Cardiac septum (tissue), 1 donor: ENCODE measurements at places on chromosomes 11 and 22. TPM values are rescaled to one million over a fixed set of nuclear protein-coding genes. Genes with fewer than 3 reads are reported as not detected.

MIAT gene
- 1.3 TPM for total RNA-seq

OR10G4 gene
- total RNA-seq, result not detected

B3GAT1 gene
- total RNA-seq, result 0.27 TPM

OR51I1 gene
- not detected for total RNA-seq

DNA sequence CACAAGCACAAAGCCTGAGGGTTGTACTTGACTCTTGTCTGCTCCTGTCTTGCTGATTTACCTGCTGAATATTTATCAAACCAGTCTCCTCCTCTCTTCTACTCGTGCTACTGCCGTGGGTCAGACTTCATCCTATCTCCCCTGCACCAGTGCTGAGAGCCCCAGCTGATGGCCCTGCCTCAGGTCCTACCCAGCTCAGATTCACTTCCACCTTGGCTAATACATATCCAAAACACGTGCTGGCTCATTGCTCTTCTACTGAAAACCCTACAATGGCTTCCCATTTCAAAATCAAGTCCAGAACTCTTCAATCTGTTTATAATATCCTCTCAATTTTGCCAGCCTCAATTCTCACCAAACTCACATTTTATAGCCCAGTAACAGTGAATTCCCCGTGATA lies 48.3 kb downstream of the RAB30 start:
- no peak for DNase-seq

- no peak for DNase-seq
Observed at GRCh38 chr11:132050577-132051165, 680.3 kb downstream of the NTM start.
